AG08395 (cell line): ENCODE measurements at places on chromosomes 1 and 21.

- DNase-seq: peak; percentile 25
These were observed 32.3 kb downstream of the INKA2 start for GRCh38 chr1:111706921-111707320.

DNA sequence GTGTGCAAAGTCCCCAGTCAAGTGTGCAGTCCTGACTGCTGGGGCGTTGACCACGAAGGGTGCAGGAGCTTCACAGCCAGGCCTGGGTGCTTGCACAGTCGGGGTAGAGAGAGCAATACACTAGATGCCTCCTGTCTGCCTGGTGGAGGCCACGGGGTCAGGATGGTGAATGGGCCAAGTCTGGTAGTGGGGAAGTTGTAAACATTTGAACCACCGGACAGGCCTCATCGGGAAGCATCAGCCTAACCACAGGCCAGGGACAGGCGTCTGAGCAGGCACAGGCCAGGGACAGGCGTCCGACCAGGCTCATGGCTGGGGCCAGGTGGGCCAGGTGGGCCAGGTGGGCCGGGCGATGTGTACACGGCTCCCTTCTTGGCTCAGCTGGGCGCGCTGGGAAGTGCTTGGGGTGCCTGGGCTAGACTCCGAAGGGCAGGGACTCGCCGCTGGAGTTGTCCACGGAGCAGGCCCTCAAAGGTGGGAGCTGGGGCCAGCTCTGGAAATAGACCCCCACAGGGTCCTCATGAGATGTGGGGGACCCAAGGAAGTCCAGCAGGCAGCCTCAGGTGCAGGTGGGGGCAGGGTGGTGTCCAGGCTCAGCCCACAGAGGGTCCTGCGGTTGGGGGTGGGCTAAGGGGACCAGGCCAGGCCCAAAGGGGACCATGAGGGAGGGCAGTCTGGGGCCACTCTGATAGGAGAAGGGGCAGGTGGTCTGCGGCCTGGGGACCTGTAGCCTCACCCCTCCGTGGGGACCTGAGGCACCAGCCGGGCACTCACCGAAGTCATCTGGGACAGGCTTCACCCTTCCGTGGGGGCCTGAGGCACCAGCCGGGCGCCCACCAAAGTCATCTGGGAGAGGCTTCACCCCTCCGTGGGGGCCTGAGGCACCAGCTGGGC lies 15.0 kb downstream of the COL6A1 start:
- no peak for DNase-seq

DNA sequence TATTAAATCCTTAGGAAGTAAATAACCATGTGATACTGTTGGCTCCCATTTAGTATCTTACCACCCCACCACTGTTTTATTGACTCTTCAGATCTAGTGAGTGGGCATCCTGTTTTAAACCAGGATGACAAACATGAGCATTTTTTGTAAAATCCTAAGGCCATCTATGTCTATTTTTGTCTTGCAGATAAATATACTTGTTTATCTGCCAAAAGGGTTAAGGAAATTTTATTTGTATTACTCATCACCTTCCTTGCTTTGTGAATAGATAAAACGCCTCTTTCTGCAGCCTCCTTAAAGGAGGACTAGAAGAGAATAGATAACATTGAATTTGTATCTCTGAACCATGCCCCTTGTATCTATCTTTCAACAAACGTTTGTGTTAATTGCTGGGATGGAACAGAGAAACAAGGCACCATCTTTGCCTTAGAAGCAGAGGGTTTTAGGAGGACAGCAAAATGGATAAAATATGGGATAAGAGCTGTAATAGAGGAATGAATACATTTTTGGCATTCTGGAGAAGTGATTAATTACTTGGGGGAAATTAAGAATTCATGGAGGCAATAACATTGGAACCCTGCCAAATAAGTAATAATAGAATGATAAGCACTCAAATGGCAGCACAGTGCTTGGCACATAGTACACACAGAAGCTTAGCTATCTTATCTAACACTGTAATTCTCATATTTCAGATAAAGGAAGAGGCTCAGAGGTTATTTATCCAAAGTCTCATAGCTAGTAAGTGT lies 14.7 kb downstream of the YTHDF2 start:
- peak; percentile 67 for DNase-seq

GRCh38 chr1:4164965-4165364 lies 264.9 kb upstream of the C1orf174 start:
- no peak for DNase-seq

- no peak for DNase-seq
These were observed 38.4 kb upstream of the TENT5C start for GRCh38 chr1:117567435-117567834.

DNA sequence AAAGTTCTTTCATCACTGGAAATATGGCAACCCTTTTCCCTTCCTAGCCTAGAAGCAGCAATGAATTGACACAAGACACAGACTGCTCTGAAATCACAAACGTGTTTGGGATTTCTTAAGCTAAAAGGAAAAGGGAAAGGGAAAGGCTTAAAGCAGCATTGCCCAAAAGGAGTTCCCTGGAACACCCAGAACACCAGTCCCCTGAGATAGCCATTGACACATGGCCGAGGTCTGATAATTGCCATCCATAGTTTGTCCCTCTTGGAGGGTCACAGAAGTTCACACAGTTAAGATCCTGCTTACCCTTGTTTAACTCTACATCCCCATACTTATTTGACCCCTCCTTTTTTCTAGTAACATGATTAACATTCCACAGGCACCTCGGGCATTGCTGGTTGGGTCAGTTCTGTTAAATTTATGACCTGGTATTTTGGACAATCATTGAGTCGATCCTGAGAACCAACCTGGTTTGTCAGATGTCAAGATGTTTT lies 72.9 kb downstream of the ZNF281 start:
- DNase-seq: peak; percentile 12

DNA sequence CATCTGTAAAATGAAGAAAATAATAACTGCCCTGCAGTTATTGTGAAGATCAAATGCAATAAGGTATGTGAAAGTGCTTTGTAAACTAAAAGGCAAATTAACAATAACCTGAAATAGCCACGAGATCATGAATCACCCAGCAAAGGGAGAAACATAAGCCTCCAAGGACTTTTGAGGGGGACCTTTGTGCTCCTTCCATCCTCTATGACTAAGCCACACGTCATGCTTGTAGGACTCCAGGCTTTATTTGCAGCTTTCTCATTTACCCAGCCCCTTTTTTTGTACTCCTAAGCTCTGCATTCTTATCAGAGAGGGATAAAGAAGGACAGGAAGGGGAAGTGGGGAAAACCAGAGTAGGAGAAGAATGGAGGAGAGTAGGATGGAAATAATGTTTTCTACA lies 115.1 kb downstream of the PROX1 start:
- DNase-seq: peak; percentile 16

DNA sequence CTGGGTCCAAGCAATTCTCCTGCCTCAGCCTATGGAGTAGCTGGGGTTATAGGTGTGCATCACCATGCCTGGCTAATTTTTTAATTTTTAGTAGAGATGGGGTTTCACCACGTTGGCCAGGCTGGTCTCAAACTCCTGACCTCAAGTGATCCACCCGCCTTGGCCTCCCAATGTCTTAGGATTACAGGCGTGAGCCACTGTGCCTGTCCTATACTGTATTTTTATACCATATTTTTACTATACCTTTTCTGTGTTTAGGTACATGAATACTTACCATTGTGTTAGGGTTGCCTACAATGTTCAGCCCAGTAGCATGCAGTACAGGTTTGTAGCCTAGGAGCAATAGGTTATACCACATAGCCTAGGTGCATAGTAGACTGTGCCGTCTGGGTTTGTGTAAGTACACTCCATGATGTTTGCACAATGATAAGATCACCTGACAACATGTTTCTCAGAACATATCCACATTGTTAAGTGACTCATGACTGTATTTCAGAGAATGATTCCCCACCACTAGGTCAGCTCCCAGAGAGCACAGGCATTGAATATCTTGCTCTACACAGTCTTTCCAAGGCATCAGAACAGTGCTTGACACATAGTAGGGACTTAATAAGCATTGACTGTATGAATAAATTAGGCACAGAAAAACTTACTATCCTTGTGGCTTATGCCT lies 6.0 kb upstream of the CITED4 start:
- no peak for DNase-seq

DNA sequence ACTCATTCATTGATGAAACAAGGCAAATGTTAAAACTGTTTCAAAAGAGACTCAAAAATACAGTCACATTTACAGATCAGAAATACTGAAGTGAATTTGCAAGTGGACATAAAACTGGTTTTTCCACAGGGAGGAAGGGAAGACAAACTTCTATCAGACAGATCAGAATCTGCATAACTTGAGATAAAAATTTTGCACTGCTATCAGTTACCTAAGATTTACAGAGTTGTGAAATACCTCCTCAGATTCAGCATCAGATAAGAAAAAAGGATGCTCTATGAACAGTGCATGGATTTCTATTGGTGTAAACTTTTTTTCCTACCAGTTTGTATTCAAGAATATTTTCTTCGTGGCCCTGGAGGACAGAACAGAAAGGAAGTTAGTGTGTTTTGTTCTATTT lies 575.4 kb downstream of the RWDD3 start:
- no peak for DNase-seq

DNA sequence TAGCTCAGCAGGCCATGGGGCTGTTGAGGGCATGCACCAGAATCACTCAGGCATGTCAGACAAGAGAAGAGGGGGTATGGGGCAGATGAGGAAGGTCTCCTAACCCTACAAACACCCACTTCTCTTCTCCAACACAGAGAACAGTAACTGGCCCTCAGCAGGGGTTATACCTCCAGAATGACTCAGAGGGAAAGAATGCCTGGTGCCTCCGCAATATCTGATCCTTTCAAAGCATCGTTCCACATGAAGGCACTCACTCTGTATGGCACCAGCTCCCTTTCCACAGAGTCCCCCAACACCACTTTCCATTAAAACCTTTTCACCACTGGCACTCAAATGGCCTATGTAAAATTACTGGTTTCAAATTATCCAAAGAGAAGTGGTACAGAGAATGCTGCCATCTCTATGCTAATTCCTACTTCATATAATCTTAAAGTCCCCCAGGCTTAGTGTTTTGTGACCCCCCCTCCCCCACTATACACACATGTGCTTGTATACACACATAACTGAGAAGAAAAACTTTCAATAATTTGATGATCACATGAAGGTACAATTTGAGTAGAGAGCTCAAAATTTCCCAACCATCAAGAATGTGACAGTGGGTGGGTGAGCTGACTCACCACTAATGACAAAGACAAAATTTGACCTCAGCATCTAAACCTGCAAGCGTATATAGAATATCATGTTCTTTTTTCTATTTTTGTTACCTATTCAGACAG lies 91.5 kb downstream of the SIPA1L2 start:
- DNase-seq: peak; percentile 48

DNA sequence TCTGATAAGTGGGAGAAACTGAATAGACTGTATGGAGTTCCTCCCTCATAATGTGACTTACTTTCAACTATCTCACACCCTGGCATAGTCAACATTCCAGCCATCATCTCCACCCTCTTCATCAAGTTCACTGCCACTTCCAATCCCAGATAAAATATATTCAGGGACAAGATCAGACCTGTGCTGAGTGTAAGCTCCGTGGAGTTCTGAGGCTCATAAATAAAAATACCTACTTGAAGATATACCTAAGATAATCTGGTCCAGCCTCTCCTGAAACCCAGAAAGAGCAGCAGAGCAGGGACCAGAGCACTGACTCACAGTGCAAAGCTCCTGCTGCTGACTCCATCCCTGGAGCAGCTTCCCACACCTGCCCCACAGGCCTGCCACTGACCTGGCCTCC lies 1.7 kb upstream of the LCE7A start:
- DNase-seq: no peak

- peak; percentile 62 for DNase-seq
These were observed 6.5 kb upstream of the ATP1A4 start for GRCh38 chr1:160144921-160145320.

GRCh38 chr1:76374086-76374485 lies 299.5 kb downstream of the ST6GALNAC3 start:
- no peak for DNase-seq

GRCh38 chr1:211559222-211560010 lies 19.5 kb downstream of the SLC30A1 start:
- no peak for DNase-seq

DNA sequence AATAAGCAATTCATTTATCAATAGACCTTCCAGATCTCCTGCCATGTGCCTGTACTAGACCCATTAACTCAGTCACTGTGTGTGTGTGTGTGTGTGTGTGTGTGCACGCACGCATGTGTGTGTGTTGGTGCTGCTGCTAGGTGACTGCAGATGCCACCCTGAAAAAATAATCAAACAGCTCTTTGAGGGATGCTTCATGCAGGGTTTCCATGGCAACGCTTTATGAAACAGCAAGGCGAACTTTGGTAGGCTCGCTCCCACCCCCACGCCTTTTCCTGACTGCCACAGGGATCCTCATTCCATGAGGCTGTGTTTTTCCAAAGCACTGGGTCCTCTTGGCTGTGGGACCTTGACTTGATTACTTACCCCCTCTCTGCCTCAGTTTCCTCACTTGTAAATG lies 94.0 kb downstream of the HMGB4 start:
- no peak for DNase-seq

DNA sequence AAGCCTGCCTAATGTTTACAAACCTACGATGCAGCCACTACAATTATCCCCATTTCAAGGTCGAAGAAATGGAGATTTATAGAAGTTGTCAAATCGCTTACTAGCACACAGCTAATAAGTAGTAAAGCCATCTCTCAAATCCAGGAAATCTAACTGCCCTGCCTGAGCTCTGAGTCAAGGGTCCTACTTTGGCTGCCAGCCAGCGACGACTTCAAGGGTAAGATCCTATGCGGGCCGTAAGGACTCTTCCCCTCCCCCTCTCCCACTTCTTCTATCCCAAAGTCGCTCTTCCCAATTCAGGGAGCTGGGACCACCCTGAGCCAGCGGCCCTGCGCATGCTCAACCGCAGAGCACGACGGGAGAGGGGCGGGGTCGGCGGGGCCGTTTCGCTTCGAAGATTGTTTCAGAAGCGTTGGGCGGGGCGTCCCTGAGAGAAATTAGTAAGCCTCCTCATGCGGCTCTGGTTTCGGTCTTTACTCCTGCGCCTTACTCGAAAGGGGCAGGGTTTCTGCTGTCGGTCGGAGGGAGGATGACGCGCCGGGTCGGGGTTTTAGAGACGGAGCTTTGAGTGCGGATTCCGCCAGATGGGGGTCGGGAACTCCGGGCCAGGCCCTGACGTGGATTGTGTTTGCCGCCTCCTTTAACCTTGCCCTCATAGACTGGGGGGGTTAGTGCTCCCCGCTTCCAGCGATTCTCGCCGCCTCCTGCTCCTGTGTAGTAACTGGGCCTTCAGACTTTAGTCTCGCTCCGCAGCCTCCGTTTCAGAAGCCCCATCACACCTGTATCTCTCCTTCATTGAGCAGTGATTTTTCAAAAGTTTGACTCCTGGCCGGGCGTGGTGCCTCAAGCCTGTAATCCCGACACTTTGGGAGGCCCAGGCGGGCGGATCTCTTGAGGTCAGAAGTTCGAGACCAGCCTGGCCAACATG lies at the start of gene ZMYM1:
Gene ZMYM1 (plus strand): TSS at position 383 of the 928 bp plus-strand sequence. CDS start 14,603 bp downstream, outside the sequence.
- peak; percentile 95 for DNase-seq
